ENCODE measurements at places on chromosomes 6 and 20.

- no peak for DNase-seq
Measured at GRCh38 chr20:15619816-15620215, 953.4 kb downstream of the KIF16B start.

DNA sequence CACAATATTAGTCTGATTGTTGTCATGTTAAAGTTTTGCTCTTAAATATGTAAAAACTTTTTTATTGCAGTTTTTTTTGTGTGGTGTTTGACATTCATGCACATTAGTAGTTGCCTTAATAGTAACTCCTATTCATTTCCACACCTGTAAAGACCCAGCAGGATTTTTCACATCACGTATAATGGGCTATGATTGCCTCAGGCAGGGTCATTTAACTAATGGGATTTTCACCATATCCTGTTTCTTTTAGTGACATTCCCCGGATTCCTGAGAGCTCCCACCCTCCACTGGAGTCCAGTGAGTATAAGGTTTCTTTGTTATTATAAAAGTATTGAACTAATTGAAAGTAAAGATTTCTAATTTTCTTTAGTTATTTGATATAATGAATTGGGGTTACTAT is 359.2 kb downstream of the RIMS1 start:
- no peak for DNase-seq

DNA sequence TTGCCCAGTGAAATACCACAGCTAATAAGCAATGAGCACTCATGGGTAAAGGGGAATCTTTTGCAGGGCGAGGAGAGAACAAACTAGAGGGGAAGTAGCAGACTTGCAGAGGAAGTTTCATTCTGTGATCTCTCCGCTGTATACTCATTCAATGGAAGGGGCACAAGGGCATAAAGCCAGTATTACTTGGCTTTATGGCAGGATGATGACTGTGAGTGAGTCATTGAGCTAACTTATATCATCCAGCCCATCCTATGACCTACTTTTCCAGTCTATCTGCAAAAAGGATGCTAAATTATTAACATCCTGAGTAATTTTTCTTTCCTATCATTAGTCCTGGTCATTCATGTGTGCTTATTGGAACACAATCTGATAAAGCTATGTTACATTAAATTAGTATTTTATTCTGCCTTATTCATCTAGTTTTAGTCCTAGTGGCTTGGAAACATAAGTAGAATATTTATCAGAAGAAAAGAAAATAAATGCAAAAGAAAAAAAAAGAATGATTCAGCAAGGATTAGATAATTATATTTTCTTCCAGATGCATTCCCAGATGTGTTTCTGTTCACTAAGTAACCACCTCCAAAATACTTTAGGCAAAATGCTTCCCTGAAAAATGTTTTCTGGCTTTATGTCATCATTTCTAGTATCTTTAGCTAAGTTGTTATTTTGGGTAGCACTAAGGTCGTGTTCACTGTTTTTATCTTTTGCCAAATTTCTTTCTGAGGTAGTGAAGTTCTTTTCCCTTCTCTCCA is 471.7 kb downstream of the CDKAL1 start:
- DNase-seq = no peak

- no peak for DNase-seq
Measured at GRCh38 chr6:117018771-117019170, 141.7 kb downstream of the RFX6 start.

GRCh38 chr6:15708231-15708630 is 45.4 kb upstream of the DTNBP1 start:
- DNase-seq = no peak

DNA sequence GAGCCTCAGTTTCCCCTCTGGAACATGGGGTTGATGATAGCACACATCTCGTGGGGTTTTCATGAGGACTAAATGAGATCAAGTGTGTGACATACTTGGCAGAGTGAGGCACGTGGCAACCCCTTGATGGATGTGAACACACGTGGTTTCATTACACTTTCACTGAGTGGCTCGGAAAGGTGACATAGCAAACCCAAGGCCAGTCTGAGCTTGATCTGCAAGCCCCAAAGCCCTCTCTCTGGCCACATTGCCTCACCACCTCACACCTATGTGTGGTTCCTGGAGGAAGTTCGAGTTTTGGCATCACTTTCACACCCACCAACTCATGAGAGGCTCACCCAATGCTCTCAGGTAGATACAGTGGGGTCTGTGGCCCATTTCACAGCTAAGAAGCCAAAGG is 60.0 kb downstream of the CPNE5 start:
- no peak for DNase-seq

DNA sequence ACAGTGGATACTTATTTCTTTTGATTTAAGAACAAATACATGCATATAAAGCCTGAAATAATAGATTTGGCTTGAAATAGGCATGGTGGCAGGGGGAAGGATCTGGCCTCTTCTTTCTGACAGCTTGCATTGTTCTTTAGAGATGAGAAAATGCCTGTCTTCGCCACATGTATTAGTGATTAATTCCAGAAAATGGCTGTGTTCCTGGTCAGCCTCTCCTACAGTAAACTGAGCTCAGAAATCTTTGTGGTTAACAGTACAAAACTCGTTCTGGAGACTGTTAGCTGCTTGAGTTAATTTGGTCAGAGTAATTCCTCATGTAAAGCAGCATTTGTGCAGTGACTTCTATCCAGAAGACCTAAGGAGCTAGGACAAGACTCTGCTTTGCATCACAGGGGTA is 151.5 kb downstream of the EYA4 start:
- no peak for DNase-seq

- DNase-seq = no peak
Measured at GRCh38 chr6:139757784-139758183, 383.3 kb upstream of the CITED2 start.

DNA sequence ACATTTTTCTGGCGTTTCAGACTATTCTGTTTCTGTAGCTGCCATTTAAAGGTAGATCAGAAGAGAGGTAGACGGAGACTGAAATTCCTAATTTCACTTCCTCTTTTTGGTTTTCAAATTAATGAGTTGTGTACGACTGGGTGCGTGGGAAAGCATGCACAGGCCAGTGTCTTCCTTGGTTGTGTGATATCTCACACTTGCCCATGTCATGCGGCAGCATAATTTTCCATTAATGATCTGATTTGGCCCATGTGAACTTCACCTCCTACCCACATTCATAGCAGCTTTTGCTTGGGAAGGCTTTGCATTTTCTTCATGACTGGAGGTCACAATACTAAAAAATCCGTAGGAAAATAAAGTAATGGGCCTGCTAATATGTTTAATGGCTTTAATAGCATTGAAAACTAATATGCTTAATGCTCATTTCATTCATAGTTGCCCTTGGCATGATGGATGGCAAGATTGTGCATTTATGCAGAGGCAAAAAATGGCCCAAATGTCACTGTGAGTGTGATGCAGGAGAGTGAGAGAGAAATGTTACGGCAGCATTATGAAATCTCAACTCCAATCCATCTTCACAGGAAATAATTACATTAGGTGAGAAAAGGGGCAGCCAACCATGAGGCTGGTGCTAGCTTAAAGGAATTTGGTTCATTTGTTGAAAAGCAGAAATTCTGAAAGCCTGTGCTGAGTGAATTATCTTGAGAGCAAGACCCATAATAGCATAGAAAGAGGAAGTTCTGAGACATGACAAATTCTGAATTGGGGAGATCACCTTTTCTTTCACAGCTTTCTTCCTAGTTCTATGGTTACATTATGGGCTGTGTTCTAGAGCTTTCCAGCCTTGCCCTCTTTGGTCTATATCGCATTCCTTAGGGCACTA is 69.0 kb upstream of the UST start:
- no peak for DNase-seq

GRCh38 chr6:39381550-39382140 is 59.1 kb upstream of the KCNK16 start:
- no peak for DNase-seq

DNA sequence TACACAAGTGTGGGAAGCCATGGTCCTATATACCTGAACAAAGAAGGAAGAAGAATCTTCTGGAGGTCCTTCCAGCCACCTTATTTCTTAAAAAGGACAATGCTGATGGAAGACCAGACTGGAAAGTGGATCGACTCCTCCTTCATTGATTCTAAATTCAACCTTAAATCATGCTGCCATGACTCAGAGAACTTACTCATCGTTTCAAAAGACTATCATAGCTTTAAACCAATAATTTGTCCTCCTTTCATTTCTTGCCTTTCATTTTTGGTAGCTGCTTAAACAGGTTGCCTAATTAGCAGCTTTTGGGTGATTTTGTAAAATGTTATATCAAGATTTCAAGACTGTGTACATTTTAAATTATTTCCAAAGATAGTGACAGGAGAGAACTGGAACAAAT is 60.8 kb downstream of the RTN4IP1 start:
- DNase-seq = no peak

DNA sequence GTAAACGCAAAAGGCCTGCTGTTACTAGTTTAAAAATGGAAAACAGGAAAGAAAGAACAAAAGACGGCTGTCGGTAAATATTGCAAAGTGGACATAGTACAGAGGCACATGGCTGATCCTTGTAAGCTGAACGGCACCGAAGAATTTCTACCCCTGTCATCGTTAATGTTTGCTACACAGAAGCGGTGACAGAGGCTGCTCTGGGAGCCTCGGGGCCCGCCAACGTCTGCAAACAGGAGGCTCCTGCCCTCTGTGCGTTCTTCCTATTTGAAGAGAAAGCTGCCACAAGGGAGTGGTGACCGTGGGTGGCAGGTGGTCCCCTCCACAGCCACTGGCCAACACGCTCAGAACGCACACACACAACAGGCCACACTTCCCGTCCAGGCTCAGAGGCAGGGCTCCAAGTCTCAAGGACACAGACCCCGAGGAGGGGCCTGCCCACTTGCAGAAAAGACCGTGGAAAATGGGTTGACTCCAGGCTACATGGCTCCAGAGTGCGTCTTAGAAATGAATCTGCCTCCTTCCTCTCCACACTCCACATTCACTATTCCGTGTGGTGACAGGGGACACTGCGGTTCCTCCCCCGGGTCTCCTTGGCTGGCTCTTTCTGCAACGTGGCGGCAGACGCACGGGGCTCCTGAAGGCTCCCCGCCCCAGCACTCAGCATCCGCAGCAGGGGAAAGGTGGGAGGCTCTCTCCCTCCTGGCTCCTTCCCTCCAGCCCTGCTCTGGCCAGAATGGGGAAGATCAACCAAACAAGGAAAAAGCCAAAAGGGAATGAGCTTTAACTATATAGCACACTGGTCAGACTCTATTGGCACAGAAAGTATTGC is 64.5 kb downstream of the GMPR start:
- no peak for DNase-seq

DNA sequence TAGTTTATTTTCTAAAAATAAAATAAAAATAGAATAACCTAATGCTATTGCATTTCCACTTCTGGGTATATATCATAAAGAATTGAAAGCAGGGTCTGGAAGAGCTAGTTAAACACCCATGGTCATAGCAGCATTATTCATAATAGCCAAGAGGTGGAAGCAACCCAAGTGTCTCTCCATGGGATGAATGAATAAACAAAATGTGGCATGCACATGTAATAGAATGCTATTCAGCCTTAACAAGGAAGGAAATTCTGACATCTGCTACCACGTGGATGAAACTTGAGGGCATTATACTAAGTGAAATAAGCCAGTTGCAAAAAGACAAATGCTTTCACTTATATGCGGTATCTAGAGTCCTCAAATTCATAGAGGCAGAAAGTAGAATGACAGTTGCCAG is 130.8 kb downstream of the TIAM2 start:
- DNase-seq = no peak

DNA sequence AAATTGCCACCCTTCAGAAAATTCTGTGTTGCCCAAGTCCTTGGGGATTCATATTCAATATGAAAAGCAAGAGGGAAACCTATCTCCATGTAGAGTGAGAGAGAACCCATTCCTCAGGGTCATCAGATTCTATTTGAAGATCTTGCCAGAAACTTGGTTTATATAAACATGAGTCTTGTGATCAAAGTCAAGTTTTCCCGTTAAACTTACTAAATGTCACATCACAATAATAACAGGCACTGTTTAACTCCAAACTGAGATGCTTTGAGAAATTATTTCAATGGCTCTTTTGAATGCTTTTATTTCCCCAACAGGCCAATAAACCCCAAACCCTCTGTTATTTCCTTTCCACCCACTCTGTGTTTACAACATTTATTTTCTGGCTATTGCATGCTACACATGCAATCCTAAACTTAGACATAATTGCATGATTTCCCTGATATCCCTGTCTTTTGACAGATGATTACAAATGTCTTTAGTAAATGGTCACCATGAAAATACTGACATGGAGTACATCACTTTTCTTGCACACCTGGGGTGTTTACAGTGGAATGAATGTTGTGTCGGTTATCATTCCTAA is 31.1 kb upstream of the SSTR4 start:
- DNase-seq = no peak

DNA sequence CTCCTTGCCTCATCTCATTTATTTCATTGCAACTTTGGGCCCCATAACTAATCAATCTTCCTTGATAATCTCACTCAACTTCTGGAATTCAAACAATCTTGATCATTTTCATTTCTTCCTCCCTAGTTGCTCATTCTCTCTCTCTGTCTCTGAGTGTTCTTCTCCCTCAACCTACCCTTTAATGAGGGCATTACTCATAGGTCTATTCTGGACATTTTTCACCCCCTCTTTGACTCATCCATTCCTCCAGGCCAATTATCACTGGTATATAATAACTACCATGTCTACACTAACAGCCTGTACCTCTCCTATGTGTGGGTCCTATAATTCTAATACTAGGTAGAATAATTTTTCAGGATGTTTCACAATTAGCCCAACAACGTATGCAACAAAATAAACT is 78.8 kb downstream of the COL21A1 start:
- DNase-seq = no peak

GRCh38 chr6:42110683-42111082 is 31.7 kb downstream of the C6orf132 start:
- no peak for DNase-seq

GRCh38 chr6:149015535-149016525 is 269.0 kb downstream of the UST start:
- no peak for DNase-seq

DNA sequence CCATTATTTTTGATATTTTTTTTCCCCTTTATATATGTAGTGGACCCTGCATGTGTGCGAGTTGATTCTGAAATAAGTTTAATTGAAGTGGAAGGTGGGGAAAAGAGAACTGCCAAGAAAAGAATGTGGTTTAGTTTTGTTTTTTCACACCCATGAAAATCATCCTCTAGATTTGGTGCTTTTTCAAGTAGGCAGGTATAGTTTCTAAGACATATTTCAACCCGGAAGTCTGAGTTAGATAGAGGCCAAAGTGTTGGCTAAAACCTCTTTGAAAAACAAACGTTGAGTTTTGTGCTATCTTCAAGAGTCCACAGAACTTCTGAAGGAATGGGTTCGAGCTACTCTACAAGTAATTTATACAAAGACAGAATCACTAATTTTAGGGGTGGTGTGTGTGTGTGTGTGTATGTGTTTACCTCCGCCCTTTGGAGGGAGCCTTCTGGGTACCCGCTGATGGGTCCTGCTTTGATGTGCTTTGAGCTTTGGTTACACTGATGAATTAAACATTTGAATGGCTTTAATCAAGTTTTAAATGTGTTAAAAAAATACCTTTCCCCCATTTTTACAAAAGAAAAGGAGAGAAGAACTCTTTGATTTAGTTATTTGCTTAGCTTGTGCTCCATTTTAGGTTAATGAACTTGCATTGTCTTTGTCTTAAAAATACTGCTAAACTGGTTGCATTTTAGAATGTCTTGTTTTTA is 2.5 kb downstream of the RREB1 start:
- no peak for DNase-seq

- peak; percentile 78 for DNase-seq
Measured at GRCh38 chr6:33208091-33208967, at the start of gene RING1. Gene RING1, plus strand, starts transcription at chr6:33208500. Its CDS starts 323 bp downstream, at chr6:33208823.

- no peak for DNase-seq
Measured at GRCh38 chr6:29938746-29939508, 3.4 kb upstream of the HLA-A start.

GRCh38 chr20:4869290-4870193 is 131.8 kb downstream of the SLC23A2 start:
- no peak for DNase-seq

Data from activated CD4-positive, alpha-beta T cell treated with anti-CD3 and anti-CD28 coated beads for 24 hours (primary cell).